ENCODE measurements at places on chromosomes 16 and 17.

DNA sequence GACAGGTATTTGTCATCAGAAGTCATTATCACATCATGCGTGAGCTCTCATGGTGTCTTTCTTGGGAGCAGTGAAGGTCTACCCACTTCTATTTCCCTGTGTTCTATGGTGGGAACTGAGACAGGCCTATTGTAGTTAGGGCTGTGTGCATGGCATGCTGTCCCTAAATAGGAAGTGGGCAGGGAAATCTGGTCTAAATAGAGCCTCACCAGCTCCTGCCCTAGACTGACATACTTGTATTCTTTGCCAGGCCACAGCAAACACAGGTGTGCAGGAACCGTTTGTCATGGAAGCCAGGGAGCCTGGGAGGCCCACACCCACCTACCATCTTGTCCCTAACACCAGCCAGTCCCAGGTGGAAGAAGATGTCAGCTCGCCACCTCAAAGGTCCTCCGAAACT, 10.1 kb downstream of the SLC7A6 start:
- no peak for DNase-seq

GRCh38 chr16:30964574-30965226, 7.1 kb downstream of the SETD1A start:
- no peak for DNase-seq

GRCh38 chr16:57061084-57061905, 31.1 kb upstream of the CPNE2 start:
- DNase-seq: peak; percentile 34

DNA sequence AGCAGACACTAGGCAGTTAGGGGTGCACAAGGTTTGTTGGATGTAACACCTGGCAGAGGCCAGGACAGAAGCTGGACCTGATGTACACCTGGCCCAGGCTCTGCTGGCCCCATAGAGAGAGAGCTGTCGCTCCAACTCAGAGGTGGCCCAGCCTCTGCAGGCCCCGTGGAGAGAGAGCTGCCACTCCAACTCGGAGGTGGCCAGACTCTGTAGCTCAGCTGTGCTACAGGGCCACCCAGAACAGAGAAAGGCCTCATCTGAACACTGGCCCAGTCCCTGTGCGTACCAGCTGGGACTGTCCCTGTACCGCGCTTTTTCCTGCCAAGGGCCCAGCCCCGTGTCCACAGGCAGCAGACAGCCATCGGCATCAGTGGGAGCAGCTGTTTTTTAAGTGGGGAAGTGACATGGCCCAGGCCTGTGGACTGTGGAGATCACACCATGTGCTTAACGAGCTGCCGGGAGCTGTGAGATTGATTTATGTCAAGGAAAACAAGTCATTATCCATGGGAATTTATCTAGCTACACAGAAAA, 176.4 kb upstream of the CHMP6 start:
- DNase-seq: no peak

DNA sequence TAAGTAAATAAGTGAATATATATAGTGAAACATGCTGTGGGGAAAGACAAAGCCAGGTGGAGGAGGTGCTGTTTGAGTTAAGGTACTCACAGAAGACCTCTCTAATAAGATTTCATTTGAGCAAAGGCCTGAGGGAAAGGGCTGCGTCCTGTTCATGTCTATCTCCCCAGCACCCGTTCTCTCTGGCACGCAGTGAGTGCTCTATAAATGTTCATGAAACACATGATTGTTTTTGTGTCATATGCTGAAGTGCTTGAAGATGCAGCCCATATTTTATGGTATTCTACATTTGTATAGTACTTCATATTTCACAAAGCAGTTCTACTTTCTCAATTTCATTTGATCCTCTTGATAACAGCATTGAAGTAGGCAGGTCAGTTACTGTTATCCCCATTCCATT, 990 bp downstream of the VWA3A start:
- DNase-seq: no peak
